Neural crest cell (in vitro differentiated cells): ENCODE measurements at places on chromosomes 1 and 21.

DNA sequence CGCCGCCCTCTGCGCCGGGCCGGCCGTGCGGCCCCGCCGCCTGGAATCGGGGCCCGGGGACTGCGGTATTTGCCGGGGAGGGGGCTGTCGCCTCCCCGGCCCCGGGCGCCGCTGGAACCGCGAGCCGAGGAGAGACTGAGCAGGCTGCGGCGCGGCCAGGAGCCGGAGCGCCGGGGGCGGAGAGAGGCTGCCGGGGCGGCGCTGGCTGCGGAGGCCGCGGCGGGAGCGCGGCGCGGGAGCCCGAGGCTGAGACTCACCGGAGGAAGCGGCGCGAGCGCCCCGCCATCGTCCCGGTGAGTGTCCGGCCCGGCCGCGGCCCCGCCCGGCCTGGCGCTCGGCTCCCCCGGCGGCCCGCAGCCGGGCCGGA lies 746 bp downstream of the DYRK1A start:
- no peak for DNase-seq

DNA sequence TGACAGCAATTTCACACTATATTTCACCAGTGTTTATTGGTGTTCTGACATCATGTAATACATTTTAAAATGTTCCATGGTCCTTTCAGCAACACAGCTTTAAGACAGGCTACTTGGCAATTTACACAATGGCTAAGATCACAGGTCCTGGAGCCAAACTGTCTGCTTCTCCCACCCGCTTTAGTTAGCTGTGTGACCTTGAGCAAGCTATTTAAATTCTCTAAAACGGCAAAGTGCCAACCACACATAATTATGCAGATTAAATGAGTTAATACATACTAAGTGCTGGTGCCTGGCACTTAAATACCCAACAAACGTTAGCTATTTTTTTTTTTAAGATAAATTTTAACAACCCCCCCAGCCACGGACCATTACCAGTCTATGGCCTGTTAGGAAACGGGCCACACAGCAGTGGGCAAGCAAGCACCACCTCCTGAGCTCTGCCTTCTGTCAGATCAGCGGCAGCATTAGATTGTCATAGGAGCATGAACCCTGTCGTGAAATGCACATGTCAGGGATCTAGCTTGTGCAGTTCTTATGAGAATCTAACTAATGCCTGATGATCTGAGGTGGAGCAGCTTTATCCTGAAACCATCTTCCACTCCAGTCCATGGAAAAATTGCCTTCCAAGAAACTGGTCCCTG lies 26.9 kb downstream of the SOD1 start:
- no peak for DNase-seq

DNA sequence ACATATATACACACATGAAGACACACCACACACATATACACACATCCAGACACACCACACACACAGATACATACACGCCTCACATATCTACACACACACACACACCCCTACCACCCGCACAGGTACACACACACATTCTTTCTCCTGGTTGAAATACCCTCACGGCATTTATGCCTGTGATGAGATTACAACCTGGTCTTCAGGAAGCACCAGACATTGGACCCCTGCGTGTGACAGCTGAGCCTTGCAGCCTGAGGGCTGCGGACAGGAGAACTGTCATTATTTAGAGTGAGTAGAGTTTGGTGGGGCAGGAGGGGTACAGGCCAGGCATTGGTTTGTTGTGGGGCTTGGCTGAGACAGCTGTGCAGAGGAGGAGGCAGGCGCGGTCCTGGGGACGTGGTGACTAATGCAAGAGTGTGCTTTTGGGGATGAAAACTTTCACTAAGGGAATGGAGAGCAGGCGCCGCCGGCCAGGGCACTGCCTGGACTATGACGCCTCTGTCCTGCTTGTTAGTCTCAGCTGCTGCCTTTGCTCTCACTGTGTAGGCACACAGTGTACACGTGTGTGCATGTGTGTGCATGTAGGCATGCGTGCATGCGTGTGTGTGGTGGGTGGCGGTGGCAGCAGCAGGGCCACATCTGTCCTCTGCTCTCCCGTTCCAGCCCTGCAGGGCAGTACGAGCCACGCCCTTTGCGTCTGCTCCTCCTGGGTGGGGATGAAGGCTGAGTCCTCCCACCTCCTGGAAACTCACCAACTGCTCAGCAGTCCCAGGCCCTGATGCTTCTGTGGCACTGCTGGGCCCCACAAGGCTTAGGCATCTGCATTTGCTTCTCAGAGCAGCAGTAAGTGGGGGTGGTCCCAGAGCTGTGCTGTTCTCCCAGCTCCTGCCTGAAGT lies 57.6 kb downstream of the SPSB1 start:
- DNase-seq: no peak

DNA sequence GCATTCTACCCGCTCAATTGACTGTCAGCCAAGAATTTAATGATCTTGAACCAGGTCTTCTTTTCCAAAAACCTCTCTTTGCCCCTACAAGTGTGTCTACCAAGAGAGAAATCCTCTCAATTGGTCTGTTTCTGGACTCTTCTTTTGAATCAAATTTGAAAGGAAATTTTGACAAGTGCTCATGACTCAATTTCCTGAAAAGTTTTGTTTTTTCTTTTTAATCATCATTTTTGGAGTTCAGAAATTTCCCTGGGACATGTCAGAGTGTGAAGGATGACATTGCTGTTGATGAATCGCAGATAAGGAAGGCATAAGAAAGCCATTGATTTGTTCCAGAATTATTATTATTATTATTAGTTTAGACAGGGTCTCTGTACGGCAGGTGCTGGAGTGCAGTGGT lies 88.2 kb upstream of the AKT3 start:
- no peak for DNase-seq

DNA sequence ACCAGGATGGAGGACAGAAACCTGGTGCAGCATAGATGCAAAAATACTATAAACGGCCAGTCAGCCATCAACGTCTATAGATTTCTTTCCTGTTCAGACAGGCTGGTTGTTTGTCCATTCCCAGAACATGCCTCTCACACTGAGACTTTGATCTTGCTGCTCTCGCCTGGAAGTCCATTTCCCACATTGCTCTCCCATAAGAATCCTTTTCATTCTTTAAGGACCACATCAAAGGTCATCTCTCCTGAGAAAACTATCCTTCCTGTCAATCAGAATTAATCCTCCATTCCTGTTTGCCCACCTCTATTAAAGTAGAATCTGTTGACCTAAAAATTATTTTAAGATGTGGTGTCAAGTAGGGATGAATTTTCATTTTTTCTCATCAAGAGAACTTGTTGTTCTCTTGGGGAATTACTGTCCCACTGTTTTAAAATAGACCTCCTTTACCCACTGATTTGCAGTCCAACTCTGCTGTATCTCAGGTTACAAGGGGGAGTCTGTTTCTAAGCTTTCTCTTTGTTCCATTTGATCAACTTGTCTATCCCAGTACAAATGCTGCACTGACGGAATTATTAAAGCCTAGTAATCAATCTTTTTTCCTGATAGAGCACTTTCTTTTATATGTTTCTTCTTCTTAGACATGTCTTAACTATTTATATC lies 172.7 kb downstream of the PATJ start:
- no peak for DNase-seq

GRCh38 chr1:161076410-161076809 lies 6.7 kb upstream of the ARHGAP30 start:
- no peak for DNase-seq

- no peak for DNase-seq
Observed at GRCh38 chr1:47722909-47723580, 274.1 kb downstream of the TRABD2B start.

- DNase-seq: no peak
Observed at GRCh38 chr1:223209293-223209898, 66.3 kb upstream of the TLR5 start.

DNA sequence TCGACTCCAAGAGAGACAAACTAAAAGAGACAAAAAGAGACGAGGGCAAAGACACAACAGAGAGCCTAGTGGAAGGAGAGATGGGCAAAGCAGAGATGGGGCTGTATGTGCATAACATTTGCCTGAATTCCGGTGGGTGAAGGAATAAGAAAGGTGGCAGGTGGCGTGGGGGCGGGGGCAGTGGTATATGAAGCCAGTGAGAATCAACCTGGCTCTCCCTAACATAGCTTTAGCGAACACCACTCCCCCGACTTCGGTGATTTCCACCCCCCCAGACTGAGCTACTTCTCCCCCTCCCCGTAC lies 1.1 kb downstream of the INKA2 start:
- no peak for DNase-seq

- DNase-seq: no peak
Observed at GRCh38 chr1:26127235-26128163, 15.9 kb downstream of the PDIK1L start.

DNA sequence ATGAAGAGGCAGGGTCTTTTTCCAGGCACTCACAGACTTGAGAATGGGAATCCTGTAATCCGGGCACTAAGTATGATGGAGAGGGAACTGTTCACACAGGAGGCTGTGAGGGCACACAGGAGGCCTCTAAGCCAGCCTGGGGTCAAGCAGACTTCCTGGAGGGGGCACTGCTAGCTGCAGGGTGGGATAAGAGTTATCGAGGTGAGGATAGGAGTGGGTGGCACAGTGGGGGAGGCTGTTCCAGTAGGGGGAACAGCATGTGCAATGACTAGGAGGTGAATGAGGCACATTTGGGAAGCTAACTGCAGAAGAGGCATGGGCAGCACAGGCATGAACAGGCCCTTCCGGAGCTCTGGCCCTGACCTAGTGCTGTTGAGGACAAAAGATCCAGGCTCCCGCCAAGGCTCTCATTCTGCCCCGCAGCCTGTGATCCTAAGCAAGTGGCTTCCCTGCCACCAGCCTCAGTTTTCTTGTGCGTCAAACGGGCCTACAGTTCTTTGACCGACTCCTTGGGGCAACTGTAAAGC lies 216.7 kb downstream of the TRABD2B start:
- DNase-seq: no peak

- DNase-seq: no peak
Observed at GRCh38 chr1:239998312-239998649, 93.4 kb upstream of the FMN2 start.

DNA sequence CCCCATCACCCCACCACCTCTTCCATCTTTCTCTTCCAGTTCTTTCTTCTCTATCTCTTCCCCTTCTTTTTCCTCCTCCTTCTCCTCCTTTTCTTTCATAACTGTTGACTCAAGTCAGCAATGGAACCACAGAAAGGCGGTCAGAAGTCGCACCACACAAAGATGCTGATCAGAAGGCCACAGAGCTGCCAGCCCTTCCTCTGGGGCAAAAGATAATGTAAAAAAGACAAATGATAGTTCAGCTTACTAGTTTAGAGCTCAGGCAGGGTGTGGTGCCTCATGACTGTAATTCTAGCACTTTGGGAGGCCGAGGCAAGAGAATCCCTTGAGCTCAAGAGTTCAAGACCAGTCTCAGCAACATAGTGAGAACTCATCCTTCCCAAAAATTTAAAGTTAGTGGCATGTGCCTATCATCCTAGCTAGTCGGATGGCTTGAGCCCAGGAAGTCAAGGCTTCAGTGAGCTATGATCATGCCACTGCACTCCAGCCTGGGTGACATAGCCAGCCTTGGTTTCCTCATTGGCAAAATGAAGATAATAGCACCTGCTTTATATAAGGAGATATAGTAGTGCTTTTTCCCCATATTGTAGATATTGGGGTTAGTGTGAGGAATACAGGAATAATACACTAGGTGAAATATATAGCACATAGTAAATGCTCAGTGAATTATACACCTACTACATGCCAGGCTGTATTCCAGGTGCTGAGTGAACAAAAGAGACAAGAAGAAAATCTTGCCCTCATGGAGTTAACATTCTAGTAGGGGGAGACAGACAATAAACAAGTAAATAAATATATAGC lies 12.5 kb upstream of the IGSF3 start:
- no peak for DNase-seq

DNA sequence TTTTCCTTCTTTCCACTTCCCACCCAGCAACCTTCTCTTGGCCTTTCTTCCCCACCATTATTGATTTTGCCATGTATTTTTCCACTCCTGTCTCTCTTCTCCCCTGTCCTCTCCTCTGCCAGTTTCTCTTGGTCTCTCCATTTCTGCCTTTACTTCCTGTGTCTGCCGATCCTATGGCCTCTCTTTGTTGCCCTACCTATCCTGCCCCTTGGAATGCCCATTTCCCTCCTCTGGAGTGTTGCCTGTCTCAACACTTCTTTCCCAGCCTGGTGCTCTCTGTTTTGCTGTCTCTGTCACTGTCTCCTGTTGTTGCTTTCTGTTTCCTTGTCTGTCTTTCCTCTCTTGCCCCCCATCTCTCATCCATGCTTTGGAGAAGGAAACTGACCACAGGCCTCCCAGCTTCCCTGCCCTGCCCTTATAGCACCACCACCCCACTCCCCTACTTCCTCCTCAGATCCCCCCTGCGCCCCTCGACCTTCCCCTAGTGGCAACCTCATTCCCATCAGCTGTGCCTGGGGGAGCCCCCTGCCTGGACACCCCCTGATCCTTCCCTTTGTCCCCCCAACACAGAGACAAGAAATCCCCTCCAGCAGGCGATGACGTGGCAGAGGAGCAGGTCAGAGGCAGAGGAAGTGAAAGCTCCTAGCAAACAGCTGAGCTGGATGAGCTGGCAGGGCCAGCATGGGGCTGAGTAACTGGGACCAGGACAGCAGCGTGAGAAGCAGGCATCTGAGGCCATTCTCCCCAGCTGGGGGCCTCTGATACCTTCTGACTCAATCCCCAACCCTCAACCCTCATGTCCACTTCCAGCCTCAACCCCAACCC lies 6.6 kb upstream of the ETV3L start:
- no peak for DNase-seq

DNA sequence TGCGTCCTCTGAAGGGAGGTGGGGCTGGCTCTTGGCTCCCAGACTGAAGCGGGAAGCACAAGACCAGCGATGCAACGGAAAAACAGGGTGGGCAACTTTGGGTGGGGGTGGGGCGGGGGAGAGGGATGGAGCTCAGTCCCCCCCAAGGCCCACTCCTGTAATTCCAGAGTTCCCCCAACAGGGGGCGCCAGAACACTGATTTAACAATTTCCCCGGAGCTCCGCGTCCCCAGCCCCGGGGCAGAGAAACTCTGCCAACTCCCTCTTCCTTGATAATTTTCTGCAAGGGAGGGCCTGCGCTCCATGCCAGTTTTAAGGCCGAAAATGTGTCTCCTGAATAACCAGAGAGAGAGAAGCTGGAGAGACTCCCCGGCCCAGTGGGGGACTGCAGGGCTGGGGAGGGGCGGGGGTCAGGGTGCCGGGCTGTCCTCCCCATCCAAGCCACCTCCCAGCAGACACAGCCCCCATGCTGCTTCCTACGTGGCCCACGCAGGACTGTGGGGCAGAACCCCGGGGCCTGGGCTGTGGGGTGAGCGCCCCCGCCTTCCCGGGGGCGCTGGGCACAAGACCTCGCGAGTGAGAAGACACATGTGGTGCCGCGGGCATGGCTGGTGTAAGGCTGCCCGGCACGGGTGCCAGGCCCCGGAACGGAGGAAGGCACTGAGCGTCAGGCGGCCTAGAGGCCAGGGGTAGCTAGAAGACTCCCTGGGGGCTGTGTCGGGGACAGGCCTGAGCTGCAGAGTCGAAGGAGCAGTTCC lies 51.4 kb downstream of the KIF21B start:
- peak; percentile 83 for DNase-seq

GRCh38 chr1:12316331-12316730 lies 86.5 kb downstream of the VPS13D start:
- no peak for DNase-seq

- DNase-seq: no peak
Observed at GRCh38 chr1:41849211-41849759, 69.4 kb downstream of the HIVEP3 start.

- no peak for DNase-seq
Observed at GRCh38 chr1:100769906-100770646, 50.5 kb downstream of the VCAM1 start.
